Activated CD4-positive, CD25-positive, alpha-beta regulatory T cell treated with anti-CD3 and anti-CD28 coated beads, Interleukin-2, amount 50 U/mL, for 72 hours (primary cell): ENCODE measurements at places on chromosomes 2 and 18.

GRCh38 chr2:197369228-197369932 lies 58.8 kb upstream of the ANKRD44 start:
- DNase-seq, result no peak

- no peak for DNase-seq
Measured at GRCh38 chr2:36337354-36337753, 18.2 kb upstream of the CRIM1 start.

DNA sequence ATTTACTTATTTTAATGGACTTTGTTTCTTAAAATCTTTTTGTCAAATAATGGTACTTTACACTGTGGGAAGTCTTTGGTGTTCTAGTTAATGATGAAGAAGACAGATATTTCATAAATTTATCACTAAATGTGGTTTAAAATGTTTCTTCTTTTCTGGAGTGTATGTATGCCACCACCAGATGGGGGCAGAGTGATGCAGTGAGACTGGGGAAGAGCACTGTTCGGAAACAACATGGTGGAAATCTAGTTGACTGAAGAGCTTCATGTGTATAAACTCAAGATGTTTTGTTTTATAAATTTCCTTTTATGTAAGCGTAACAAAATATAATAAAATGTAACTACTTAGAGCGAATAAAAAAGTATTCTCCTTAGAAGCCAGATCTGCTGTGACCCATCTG lies 195.1 kb downstream of the KCNE4 start:
- no peak for DNase-seq

GRCh38 chr2:233312874-233313273 lies 5.3 kb downstream of the SAG start:
- no peak for DNase-seq

GRCh38 chr2:223043164-223043941 lies 8.6 kb upstream of the KCNE4 start:
- no peak for DNase-seq

- DNase-seq, result no peak
Measured at GRCh38 chr2:121243821-121244460, 41.1 kb downstream of the TFCP2L1 start.

DNA sequence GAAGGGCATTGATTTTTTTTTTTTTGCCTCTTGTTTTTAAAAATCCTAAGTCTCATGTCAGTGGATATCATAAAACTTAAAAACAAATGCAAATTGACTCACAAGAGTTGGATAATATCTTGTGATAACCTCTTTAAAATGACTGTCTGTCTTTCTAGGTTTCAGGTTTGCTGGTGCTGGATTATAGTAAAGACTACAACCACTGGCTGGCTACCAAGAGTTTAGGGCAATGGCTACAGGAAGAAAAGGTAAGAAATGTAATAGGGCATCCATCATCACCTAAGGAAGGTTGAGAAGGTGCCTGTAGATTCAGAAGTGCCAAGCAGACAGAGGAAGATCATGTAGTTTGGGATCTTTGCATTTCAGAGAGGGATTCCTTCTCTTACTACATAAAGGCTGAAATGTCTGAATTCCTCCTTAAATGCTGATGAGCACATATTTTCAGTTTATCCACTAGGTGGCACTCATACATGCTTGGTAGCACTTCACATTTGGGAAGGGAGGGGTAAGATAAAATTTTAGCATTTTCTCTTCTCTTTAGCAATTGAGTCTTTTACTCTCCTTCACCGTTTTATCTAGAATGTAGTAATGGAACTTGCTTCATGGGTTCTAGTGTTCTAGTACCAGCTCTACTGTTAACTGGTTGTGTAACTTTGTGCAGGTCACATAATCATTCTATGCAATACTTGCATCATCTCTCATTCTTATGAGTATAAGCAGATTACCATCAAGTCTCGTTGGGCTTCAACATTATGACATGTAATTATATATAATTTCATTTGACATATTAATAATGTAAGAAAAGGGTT lies 21.1 kb downstream of the CPS1 start:
- no peak for DNase-seq
